Activated CD8-positive, alpha-beta T cell treated with anti-CD3 and anti-CD28 coated beads, Interleukin-2, amount 10 ng/mL, durations not matched to agents 7 days and 5 days (primary cell): ENCODE measurements at places on chromosomes 7 and 10. TPM values are rescaled to one million over a fixed set of nuclear protein-coding genes. Genes with fewer than 3 reads are reported as not detected.

DNA sequence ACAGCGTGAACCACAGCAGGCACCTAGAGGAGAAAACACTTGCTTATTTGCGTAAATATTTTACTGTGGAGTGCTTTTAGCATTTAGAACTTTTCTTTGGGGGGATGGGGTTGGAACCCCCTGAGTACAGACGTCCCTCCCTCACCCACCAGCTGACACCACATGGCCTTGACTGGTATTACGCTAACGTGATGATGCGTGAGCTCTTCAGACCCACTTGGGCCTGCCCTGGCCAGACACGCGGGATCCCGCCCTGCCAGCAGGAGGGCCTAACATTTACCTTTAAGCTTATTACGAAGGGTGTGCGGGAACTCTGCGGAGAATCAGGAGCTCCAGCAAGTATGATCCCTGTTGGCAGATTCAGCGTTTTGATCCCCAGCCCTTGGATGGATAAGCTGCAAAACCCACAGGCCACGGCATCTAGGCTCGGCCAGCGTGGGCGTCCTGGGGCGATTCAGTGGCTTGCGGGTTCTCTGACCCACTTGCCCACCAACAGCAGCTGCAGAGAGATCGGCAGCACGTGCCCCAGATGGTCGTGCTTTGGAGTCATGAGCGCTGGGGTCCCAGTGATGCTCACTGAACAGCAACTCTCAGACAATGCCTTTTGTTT lies 545.5 kb upstream of the FOXK1 start:
- no peaks in the 10 kb centered on the region for H3K27me3 ChIP-seq
- no peak for DNase-seq
- no peaks in the 10 kb centered on the region for H3K4me1 ChIP-seq
- H3K4me3 ChIP-seq = no peak overlapping the region
- no peaks in the 10 kb centered on the region for H3K36me3 ChIP-seq

DNA sequence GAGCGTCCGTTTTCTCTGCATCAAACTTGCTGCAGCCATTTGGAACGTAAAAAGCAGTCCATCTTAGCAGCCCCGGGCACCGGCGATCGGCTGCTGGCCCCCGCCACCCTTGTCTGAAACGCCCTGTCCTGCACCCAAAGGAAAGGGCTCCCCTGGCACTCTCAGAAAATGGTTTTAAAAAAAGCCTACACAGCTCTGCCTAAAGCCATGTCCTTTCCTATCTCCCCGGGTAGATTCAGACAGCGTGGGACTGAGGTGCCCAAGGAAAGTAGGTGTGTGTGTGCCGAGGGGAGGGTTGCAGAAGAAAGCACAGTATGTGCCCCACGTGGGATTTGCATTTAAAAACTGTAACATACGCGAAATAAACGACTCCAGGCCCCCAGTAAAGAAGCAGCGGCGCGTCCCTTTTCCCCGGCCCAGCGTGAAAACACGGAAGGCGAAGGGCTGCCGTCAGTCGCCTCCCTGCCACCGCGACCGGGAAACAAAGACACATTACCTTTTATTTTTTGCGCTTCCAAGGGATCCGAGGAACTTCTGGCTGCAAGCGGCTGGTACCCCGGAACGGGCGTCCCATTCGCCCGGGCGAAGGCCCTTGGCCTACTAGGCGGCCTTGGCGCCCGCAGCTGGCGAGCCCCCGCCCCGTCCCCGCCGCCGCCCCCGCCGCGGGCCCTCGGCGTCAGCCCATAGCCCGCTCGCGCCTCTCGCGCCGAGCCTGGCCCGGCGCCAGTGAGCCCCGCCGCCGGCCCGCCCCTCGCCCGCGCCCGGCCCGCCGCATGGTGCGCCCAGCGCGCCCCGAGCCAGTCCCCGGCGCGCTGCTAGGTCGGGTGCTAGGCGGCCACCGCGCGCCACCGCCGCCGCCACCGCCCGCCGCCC lies 304.6 kb downstream of the PRPF18 start:
- no peaks in the 10 kb centered on the region for H3K36me3 ChIP-seq
- DNase-seq = no peak
- H3K4me3 ChIP-seq = no peak overlapping the region
- H3K27me3 ChIP-seq = peaks cover 74% of the 10 kb centered on the region
- no peak overlapping the region for H3K27ac ChIP-seq

- DNase-seq = no peak
- peaks cover 6% of the 10 kb centered on the region for H3K27me3 ChIP-seq
- H3K4me1 ChIP-seq = no peaks in the 10 kb centered on the region
- no peaks in the 10 kb centered on the region for H3K36me3 ChIP-seq
- H3K27ac ChIP-seq = no peak overlapping the region
- no peak overlapping the region for H3K4me3 ChIP-seq
Observed at GRCh38 chr7:76224695-76225094, 23.0 kb downstream of the SRRM3 start.

GRCh38 chr10:56317603-56318002 lies 43.5 kb downstream of the ZWINT start:
- H3K36me3 ChIP-seq = no peaks in the 10 kb centered on the region
- H3K4me3 ChIP-seq = no peak overlapping the region
- no peak overlapping the region for H3K27ac ChIP-seq
- H3K4me1 ChIP-seq = no peaks in the 10 kb centered on the region

- no peaks in the 10 kb centered on the region for H3K27me3 ChIP-seq
- DNase-seq = no peak
- H3K4me1 ChIP-seq = no peaks in the 10 kb centered on the region
- H3K4me3 ChIP-seq = no peak overlapping the region
- no peaks in the 10 kb centered on the region for H3K36me3 ChIP-seq
Observed at GRCh38 chr10:34003561-34003960, 669.1 kb upstream of the NRP1 start.

DNA sequence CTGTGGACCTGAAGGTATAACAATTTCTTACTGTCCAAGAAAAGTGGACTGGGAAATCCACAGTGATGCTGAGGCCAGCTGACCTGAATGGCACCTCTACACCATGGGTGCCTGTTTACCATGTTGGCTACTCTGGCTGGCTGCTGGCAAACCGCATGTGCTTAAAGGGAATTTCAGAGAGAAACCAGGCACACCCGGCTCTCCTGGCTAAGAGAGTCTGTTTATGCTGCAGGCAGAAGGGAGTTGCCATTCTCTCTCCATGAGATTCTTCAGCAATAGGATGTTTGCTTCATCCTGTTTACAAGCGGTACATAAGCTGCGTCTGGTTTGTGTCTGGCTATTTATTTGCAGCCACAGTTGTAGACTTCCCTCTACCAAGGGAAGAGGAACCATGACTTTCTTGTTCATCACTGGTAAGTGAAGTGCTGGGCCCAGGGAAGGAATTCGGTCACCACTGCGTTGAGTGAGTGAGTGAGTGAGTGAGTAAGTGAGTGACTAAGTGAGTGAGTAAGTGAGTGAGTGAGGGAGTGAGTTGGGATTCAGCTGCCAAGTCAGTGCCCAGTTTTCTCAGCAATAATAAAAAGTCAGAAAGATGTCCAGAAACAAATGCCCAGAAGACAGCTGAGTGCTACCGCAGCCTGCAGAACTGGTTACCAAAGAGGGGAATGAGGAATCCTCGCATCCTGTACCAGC lies 90.4 kb downstream of the COBL start:
- H3K27ac ChIP-seq = no peak overlapping the region
- no peak overlapping the region for H3K4me3 ChIP-seq
- no peak for DNase-seq
- H3K36me3 ChIP-seq = no peaks in the 10 kb centered on the region

DNA sequence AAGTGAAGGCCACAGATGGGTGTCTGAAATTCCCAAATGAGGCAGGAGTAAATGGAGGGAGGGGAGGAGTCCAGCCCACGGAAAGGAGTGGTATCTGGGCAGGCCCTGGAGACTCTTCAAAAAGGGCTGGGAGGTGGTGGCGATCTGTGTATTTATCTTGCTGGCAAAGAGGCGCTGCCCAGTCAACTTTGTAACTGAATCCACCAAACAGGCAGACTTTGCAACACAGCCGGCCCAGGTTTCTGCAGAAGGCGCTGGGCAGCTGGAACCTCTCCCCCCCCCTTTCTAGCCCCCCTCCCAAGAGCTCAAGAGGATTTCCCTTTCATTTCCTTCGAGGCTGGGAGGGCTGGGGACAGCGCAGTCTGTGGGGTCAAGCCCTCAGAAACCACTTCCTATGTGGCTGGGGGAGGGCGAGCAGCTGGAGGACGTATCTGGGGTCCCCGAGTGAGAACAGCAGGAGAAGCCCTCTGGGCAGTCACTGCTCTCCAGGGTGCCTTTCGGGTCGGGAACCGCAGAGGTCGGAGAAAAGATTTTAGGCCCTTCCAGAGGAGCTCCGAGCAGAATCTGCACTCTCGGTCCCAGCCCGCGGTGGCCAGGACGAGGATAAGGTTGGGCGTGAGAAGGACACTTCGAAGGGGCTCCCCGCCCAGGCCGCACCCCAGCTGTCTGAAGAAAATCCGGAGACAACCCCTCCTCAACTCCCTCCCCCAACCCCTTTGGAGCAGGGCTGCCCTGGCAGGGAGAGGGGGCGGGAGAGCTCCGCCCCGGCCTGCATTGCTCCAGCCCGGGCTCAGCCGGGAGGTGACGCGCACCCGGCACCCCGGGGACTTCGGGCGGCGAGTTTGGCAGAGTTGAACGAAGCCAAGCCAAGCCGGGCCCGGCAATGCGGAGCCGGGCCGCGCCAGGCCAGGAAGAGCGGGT lies 965 bp downstream of the ZCCHC24 start:
- H3K36me3 ChIP-seq = no peaks in the 10 kb centered on the region
- DNase-seq = peak; percentile 65
- peak overlapping the region; percentile 84 for H3K4me3 ChIP-seq
- H3K27ac ChIP-seq = peak overlapping the region; percentile 83

DNA sequence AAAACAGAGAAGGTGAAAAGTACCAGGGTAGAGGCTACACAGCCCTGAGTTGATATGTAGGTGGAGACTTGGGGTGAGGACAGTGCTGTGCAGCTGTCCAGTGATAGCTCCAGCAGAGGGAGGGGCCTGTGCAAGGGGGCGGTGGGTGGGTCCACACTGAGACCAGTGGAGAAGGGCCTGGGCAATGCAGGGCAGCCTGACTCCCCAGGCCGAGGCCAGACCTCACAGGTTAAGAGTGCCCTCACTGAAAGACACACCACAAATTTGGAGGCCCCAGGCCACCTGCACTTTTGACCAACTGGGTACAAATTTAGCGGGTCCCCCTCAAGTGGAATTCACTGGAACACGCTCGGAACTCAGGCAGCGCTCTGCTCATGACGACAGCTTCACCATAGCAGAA lies 6.7 kb upstream of the RASGEF1A start:
- no peak overlapping the region for H3K4me3 ChIP-seq
- H3K36me3 ChIP-seq = no peaks in the 10 kb centered on the region
- H3K4me1 ChIP-seq = peaks cover 2% of the 10 kb centered on the region
- DNase-seq = no peak

GRCh38 chr10:127157506-127158200 lies 38.7 kb downstream of the INSYN2A start:
- no peak for DNase-seq
- H3K4me3 ChIP-seq = no peak overlapping the region
- H3K27me3 ChIP-seq = no peaks in the 10 kb centered on the region
- no peak overlapping the region for H3K27ac ChIP-seq
- H3K36me3 ChIP-seq = no peaks in the 10 kb centered on the region

DNA sequence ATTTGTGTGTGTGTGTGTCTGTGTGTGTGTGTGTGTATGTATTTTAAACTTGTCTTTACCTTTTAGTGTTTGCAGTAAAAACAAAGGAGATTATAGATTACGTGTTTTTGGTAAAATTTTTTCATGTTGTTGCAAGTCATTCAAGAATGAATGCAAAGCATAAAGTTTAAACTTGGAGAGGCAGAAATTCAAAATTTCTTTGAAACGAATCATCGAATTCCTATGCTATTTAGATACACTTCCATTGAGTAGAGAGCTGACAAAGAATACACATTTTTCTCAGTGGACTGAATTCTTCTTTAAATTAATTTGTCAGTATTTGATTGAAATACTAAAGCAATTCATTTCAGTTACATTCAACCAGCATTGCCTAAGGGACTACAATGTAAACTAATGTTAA lies 66.0 kb upstream of the HDAC9 start:
- H3K36me3 ChIP-seq = no peaks in the 10 kb centered on the region
- no peak for DNase-seq

DNA sequence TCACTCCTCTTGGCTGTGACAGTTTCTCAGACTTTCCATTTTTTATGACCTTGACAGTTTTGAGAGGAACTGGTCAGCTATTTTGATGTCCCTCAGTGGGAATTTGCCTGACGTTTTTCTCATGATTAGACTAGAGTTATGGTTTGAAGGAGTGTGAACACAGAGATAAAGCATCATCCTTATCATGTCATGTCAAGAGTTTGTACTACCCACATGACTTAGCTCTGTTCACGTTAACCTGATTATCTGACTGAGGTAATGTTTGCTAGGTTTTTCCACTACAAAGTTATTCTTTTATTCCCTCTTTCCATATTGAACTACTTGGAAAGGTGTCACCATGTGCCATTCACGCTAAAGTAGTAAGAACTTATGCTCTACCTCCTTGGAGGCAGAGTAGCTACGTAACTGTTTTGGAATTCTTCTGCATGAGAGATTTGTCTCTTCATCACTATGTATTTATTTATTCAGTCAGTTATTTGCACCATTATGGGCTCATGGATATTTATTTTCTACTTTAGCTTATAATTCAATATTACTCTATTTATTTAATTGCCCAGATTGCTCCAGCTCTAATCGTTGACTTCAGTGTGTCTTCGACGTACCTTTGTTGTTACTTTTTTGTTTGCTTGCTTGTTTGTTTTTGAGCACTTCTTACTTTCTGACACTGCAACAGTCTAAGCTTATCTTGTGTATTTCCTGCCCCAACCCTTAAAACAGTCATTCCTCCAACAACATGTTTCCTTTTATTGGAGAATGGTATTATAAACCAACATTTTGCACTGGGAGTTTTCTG lies 50.4 kb downstream of the CPED1 start:
- no peak overlapping the region for H3K27ac ChIP-seq
- no peak for DNase-seq
- H3K36me3 ChIP-seq = no peaks in the 10 kb centered on the region
- H3K4me1 ChIP-seq = no peaks in the 10 kb centered on the region
- H3K4me3 ChIP-seq = no peak overlapping the region

GRCh38 chr10:74104480-74104879 lies 46.1 kb downstream of the AP3M1 start:
- DNase-seq = no peak
- H3K4me1 ChIP-seq = no peaks in the 10 kb centered on the region
- H3K4me3 ChIP-seq = no peak overlapping the region
- peaks cover 48% of the 10 kb centered on the region for H3K36me3 ChIP-seq

ZNF775 gene
- 7.7 TPM for total RNA-seq

TCTN3 gene
- total RNA-seq = 20.4 TPM

ABLIM1 gene
- 64.1 TPM for total RNA-seq

PNLIPRP3 gene
- total RNA-seq = not detected

FAM237B gene
- not detected for total RNA-seq

ZNF777 gene
- 13.1 TPM for total RNA-seq

SPAG6 gene
- 0.90 TPM for total RNA-seq

GRM3 gene
- total RNA-seq = not detected
